ENCODE measurements at places on chromosomes 12 and 14.

DNA sequence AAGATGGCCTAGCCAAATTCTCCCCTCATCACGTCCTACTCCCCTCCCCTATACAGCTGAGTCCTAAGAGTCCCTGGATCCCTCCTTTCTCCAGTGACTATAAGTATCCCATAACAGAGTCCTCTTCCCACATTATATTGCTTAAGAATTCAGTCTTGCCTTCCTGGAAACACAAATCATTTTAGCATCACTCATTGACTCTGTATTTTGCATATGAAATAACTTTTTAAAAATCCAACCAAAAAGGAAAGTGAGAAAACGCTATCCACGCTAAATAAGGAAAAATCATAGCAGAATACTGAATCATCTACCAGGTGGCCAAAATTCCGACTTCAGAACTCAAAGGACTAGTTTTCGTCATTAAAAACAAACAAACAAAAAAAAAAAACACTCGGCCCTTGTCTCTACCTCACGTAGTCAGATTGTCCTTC, 130.2 kb downstream of the GCH1 start:
- no peak for DNase-seq

DNA sequence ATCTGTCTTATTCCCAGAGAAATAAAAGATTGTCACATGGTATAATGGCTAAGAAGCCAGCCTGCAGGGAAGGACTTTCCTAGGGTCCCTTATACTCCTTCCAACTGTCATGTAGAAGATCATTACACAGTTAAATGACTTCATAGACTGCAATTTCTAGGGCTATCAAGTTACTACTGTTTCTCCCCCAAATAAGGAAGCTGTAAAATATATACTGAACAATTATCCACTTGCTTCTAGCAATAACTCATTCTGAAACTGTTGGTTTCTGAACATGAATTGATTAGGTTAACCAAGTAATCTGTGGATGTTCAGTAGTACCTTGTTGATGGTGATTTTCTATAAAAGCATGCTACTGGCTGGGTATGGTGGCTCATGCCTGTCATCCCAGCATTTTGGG, 44.6 kb downstream of the A2ML1 start:
- no peak for DNase-seq

- DNase-seq = no peak
Measured at GRCh38 chr12:3977621-3978020, 104.4 kb upstream of the PARP11 start.

DNA sequence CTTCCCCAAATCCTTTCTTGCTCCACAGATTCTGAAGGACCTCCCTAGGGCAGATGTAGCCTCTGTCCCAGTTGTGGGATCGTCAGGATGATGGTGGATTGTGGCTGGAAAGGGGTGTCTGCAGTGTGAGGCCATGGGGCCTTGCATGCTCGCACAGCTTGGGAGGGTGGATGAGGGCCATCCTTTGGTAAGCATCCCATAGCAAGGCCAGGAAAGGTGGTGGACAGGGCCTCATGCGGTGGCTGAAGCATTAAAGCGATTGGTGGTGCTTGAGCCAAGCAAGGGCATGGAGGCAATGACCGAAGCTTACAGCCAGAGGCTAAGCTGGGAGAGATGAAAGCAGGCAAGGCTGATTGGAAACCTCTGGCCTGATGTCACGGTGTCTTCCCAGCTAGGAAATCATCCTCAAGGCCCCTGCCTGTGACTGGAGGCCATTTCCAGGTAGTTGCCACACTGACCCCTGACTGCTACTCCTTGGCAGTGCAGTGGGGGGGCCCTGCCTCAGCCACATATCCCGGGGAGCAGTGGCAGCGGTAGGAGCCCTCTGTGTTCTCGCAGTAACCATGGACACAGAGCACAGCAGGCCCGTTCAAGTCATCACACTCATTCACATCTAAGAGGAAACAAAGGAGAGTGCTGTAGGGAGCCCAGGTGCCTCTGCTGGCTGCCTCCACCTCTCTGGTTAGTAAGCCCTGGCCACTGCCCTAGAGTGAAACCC, 7.0 kb downstream of the ISCA2 start:
- no peak for DNase-seq

- no peak for DNase-seq
Measured at GRCh38 chr14:68312884-68313610, 479.8 kb downstream of the ZFP36L1 start.

DNA sequence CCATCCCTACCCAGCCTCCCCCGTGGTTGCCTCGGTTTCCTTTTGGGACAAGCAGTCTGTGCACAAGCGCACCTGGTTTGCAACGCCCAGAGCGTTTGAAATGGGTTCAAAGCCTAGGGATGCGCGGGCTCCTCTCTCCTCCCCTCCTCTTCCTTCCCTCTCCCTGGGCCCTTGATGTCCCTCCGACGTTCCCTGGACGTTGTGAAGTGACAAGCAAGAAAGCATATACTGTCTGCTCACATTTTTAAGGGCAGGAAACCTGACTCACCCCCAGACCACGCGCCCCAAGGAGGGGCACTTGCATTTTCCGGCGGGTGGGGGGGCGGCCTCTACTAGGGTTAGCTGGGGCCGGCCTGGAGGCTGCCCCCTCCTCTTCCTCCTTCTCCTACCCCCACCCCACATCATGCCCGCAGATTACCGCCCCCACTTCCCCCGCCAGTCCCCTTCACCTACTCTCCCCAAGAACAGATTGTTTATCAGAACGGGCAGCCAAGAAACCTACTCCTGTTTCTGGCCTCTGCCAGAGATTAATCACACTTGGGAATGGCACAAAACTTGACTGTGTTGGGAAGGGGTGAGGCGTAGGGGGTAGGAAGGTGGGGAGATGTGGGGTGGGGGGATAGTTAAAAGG, 9.5 kb upstream of the IRF2BPL start:
- DNase-seq = no peak

- DNase-seq = peak; percentile 57
Measured at GRCh38 chr12:42372154-42372791, 46.3 kb downstream of the PPHLN1 start.

Measured in SW480 (cell line).